IMR-90 (cell line): ENCODE measurements at places on chromosomes 12 and 14.

- DNase-seq = peak; percentile 84
Measured at GRCh38 chr12:10364815-10365622, 24.8 kb downstream of the KLRK1 start.

DNA sequence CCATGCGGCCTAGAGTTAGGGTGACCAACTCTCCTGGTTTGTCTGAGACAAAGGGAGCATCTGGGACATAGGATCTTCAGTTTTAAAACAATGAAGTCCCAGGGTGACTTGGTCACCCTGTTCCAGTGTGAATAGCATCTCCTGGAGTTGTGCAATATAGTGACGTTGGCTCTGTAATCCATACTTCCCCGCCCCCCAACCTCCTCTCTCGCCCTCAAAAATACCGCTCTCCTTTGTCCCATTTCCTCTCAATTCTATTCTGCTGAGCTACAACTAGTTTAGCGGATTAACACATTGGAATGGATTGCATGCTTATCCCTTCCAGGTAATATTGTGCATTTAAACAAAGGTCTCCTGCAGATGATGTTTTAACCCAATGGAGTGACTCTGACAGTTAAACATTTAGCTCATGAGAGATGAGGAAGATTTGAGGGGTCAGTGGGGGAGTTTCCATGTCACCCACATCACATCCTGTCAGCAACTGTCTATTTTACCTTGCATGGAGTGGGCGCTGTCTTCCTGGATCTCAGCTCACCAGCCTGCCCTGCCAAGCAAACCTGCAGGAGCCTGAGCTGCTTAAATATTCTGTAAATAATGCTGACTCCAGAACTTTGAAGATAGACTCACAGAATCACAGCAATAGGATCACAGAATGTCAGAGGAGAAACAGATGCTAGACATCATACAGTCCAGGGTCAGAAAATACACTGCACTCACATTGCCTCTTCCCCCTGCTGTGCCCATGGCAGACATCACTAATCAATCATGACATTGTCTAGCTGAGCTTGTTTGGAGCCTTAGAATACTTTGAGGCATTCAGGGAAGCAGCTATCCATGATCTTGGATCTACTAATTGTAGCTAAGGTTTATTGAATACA is 43.0 kb downstream of the MAP1LC3B2 start:
- no peak for DNase-seq

GRCh38 chr14:23513005-23513817 is 38.4 kb downstream of the ZFHX2 start:
- no peak for DNase-seq

DNA sequence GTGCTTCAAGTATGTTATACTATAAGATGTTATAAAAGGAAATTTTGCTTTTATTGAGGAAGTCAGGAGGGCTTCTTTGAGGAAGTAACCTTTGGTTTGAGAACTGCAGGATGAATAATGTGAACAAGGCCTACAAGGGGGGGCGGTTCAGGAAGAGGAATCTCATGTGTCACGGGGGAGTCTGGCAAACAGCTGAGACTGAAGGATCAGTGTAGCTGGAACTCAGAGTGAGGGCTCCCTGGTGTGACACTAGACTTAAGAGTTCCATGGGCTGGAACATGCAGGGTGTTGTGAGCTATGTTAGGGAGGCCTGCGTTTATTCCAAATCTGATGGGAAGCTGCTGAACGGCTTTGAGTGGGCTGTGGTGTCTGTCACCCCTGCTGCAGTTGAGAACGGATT is 62.3 kb downstream of the UNC79 start:
- DNase-seq = no peak

- DNase-seq = no peak
Measured at GRCh38 chr12:124667506-124668326, 100.3 kb upstream of the NCOR2 start.

DNA sequence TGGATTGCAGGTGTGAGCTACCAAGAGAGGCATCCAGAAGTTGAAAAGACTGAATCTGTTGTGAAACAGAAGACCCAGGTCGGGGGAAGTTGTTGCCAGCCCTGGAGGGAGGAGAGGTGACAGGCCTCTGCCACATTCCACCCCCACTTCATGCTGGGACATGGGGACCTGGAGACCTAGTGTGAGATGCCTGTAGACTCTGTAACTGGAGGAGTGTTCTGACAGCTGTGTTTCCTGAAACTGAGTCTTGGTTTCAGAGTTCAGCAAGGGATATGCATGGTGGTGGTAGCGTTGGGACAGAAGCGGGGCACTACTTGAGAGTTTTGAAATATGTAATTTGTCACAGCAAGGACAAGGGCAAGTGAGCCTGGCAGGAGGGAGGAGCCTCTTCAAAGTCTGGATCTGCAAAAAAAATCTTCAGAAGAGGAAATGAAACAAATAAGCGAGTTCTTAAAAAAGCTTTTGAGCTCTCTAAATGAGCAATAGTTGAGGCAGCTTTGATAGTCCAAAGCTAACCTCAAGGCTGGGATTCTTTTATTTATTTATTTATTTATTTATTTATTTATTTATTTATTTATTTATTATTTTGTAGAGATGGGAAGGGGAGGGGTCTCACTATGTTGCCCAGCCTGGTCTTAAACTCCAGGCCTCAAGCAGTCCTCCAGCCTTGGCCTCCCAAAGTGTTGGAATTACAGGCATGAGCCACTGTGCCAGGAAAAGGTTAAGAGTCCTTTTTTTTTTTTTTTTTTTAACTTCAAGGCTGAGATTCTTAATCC is 58.9 kb upstream of the EEA1 start:
- no peak for DNase-seq
